Naive thymus-derived CD8-positive, alpha-beta T cell (primary cell): ENCODE measurements at places on chromosomes 12 and 14. TPM values are rescaled to one million over a fixed set of nuclear protein-coding genes. Genes with fewer than 3 reads are reported as not detected.

The TROAP gene
- not detected for polyA plus RNA-seq

The NDUFA12 gene
- 364 TPM for polyA plus RNA-seq

The SERPINA12 gene
- polyA plus RNA-seq: not detected

The KRT78 gene
- not detected for polyA plus RNA-seq

The CMKLR1 gene
- not detected for polyA plus RNA-seq

The ALDH1L2 gene
- not detected for polyA plus RNA-seq
